ENCODE measurements at places on chromosomes 13 and 19. TPM values are rescaled to one million over a fixed set of nuclear protein-coding genes. Genes with fewer than 3 reads are reported as not detected.

- no peak for DNase-seq
- no peaks in the 10 kb centered on the region for H3K27me3 ChIP-seq
- H3K4me3 ChIP-seq = no peak overlapping the region
- H3K27ac ChIP-seq = no peak overlapping the region
- peaks cover 3% of the 10 kb centered on the region for H3K4me1 ChIP-seq
These were observed 530.6 kb downstream of the KLF12 start for GRCh38 chr13:73603646-73604045.

- H3K4me3 ChIP-seq = no peak overlapping the region
- H3K36me3 ChIP-seq = no peaks in the 10 kb centered on the region
- no peak for DNase-seq
- H3K4me1 ChIP-seq = no peaks in the 10 kb centered on the region
- H3K27me3 ChIP-seq = no peaks in the 10 kb centered on the region
These were observed 47.6 kb upstream of the MAP3K10 start for GRCh38 chr19:40143612-40144011.

The ZNF99 gene
- total RNA-seq = not detected

The MTMR6 gene
- 8.4 TPM for total RNA-seq

The CDX2 gene
- total RNA-seq = not detected

- H3K36me3 ChIP-seq = no peaks in the 10 kb centered on the region
- no peak overlapping the region for H3K4me3 ChIP-seq
- no peak for DNase-seq
- H3K27me3 ChIP-seq = no peaks in the 10 kb centered on the region
- no peak overlapping the region for H3K27ac ChIP-seq
- H3K4me1 ChIP-seq = no peaks in the 10 kb centered on the region
These were observed 53.6 kb downstream of the ZAR1L start for GRCh38 chr13:32261567-32261966.

All from H1 (cell line).